ENCODE measurements at places on chromosomes 11 and 22.

DNA sequence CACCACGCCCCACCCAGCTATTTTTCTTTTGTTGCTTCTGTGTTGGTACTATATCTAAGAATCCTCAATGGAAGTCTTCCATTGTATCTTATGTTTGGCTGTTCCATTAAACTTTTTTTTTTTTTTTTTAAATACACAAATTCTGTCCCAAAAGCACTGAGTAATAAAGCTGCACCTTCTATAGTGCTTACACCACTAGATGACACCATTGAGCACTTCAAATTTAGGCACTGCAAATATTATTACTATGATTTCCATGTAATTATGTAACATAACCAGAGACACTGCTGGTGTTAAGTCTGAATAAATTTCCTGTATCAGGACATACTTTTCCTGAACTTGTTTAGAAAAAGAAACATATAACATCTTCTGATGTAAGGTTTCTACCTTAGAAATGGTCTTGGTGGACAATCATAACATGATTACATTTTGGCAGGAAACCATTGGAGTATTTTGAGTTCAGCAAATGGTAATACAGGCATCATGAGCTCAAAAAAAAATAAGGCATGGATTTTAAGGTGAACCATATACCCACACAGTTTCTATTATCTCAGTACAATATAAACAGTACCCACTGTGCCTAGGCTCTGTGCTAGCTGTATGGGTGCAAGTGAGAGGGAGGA, 110.5 kb downstream of the ATG16L2 start:
- DNase-seq: peak; percentile 22

GRCh38 chr11:31808721-31809540, 2.2 kb downstream of the PAX6 start:
- DNase-seq: no peak

DNA sequence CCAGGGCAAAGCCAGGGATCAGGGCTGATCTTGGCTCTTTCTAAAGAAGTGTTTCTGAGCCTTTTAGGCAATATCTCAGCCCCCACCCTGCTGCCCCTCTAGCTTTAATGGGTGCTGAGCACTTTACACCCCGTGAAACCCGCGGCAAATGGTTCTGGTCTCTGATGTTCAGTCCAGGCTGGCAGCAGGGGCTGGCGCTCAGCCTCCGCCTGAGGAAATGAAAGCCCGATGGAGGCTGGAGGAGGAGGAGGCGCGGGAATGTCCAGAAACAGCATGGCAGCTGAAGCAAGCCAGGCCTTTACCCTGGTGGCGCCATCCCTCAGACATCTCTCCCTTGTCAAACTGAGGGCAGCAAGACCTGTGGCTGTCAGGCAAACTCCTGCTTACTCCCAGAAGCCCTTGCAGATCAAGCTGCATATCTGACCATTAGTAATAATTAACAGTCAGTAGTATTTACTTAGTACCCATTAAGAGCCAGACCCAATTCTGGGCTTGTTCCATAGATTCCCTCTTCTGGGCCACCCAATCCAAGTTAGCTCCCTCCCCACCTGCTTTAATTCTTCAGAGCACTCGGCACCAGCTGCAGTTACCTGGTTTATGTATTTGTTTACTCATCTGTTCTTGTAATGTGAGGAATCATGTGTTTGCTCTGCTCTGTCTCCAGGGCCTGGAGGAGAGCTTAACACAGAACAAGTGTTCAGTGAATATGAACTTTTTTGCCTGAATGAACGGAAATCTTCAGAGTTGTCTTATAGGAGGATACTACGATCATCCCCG, 15.0 kb upstream of the ALX4 start:
- DNase-seq: no peak

DNA sequence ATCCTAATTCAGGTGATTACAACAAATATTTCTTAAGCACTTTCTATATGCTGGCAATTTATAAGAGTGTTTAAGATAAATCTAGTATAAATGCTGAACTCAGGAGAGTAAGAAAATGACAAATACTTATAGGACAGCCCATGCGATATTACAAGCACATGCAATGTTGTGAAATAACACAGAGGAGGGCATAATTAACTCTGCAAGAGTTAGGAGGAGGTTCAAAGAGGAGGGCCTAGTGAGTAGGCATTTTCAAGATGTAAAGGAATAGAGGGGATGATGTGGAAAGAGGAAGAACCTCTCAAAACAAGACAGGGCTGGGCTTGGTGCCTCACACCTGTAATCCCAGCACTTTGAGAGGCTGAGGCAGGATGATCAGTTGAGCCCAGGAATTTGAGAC, 37.1 kb upstream of the IL17RA start:
- no peak for DNase-seq

GRCh38 chr22:48804811-48805301, 1022.8 kb downstream of the BRD1 start:
- DNase-seq: no peak

GRCh38 chr11:84407091-84407490, 1120.9 kb upstream of the CCDC90B start:
- DNase-seq: no peak

DNA sequence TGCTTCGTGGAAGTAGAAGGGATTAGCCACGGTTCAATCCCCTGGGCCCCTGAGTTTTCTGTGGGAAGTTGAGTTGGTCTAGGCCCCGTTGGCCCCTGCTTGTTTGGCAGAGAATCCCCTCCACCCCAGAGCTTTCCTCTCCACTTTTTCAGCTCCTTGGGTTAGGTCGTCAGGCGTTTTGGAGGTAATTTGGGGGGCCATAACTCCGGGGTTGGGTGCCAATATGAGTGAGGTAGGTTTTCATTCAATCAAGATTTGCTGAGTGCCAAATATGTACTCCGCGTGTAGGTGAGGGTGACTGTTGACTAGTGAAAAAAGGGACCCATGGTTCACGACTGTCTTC, 590 bp downstream of the ATG13 start:
- DNase-seq: no peak

GRCh38 chr11:6563121-6563619, 40.2 kb downstream of the RRP8 start:
- no peak for DNase-seq

DNA sequence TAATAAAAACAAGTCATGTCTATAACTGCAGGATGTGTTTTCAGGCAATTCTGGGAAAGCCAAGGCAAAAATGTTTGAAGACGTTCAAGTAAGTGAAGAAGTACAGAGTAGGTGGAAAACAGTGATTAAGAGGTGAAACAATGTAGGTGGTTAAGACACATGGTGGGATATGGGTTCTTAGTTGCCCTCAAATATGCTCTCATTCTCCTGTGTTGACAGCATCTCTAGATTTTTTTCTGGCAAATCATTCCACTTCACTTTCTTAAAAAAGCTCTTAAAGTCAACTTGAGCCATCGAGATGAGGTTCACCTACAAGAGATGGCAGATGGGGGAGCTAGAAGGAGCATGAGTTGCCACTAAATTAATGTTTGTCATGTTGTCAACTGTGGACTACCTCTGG, 1041.0 kb upstream of the CNTN5 start:
- DNase-seq: no peak

- peak; percentile 85 for DNase-seq
Measured at GRCh38 chr11:75673977-75674582, 5.2 kb upstream of the MAP6 start.

- DNase-seq: no peak
Measured at GRCh38 chr11:5343474-5344335, at the start of gene OR51B5. OR51B5 (minus strand) TSS chr11:5343524; CDS start chr11:5343524, 0 bp downstream.

DNA sequence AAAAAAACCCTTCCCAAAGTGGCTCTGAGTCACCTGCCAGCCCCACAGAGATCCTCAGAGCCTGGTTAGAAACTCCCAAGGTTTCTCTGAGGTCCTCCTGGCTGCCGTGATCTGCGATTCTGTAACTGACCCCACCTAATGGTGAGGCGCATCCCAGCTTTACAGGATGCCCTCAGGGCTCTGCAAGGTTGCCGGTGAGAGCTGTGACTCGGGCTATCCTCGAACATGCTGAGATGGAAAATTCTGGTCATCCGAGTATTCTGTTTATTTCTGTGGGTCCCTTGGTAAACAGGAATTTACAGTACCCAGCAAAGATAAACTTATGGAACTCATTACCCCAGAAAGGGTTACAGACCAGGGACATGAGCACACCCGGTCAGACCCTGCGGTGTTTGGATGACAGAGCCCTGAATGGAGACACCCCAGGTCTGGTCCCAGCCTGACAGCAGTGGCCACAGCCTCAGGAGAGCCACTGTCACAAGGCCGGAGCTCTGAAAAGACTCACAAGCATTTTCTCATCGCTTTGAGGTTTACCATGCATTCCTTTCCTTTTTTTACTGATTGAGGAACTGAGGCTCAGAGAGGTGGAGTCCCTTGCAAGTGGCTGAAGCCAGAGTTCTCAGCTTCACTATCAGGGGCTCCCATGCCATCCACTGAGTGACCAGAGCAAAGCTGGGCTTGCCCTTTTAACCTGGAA, 22.2 kb downstream of the LIF start:
- no peak for DNase-seq

- DNase-seq: no peak
Measured at GRCh38 chr11:748007-748359, 719 bp downstream of the TALDO1 start.

DNA sequence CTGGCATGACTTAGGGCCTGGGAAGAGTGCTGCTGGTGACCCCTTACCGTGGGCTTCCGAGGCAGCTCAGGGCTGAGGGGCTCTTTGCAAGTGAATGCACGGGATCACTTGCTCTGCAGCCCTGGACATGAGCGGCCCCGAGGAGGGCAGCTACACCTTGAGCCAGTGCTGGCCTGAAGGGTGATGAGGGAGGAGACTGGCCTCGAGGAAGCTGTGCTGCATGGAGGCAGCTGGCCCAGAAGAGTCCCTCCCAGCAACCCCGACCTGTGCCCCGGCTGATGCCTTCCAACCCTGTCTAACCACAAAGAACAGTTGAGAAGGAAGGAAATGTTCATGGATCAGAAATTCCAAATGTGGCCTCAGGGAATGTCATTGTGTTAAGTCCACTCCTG, 45.2 kb downstream of the TBX1 start:
- DNase-seq: no peak

DNA sequence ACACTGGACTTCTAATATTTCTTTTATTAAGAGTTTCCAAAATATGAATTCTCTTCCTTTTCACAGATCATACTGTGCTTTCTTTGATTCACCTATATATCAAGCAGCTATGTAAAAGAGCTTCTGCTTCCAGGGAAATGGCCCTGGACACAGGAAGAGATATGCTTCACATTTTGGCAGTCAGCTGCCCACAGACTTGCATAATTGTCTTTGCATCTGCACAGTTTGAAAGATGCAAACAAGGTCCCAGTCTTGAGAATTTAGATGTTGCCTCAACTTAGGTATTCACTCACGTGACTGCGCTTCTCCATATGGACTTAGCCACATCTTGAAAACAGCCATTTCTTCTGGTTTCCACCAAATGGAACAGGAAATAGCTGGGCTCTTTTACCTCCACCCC, 92.3 kb upstream of the POU2AF2 start:
- no peak for DNase-seq

DNA sequence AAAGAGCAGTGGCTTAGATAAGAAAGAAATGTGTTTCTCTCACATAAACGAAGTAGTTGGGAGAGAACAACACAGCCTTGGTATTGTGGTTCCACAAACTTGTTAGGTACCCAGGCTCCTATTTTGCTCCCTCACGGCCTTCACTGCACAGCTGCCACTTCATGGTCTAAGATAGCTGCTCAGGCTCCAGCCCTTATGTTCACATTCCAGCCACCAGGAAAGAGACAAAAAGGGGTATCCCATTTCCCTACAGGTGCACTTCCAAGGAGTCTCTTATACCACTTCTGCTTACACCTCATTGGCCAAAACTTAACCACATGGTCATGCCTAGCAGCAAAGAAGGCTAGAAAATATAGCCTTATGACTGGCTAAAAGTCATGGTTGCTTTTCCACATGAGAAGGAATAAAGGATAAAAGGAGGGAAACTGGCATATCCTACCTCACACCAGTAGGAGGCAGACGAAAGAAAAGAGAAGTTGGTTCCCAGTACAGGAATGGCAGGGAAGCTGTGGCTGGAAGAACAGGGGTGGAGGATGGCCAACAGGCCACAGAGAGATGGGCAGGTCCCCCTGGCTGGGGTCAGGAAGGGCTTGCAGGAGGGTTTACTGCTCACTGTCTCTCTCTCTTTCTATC, 5.4 kb upstream of the HDHD5 start:
- DNase-seq: no peak

DNA sequence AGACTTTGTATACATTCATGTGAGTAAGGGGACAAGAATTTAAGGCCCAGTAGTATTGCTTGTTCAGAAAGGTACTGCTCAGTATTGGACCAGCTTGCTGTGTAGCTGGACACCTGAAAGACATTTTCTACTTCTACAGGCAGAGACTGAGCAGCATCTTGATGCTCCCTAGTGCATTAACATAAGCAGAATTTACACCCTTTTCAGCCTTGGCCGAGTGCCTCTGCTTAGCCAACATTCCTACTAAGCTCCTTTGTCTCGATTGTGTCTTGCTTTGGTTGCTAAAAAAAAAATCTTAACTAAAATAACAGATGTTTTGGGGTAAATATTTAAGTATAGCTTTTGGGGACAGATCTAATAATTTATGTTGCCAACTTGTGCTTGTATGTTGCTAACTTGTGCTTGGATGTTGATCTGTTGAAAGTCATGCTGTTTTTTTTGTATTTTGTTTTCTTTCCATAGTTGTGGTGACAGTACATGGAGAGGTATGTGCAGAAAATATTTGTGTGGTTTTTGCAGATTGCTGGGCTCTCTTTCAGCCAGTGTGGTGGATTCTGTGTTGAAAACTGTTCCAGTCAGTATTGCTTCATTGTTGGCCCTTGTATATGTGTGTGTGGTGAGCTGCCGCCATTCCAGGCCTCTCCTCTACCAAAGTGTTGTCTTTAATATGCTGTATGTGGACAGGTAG, 3.7 kb downstream of the PTS start:
- no peak for DNase-seq

- DNase-seq: no peak
Measured at GRCh38 chr11:76248210-76248609, 41.9 kb upstream of the WNT11 start.

GRCh38 chr11:73308961-73309919, 1.2 kb downstream of the ARHGEF17 start:
- DNase-seq: no peak

DNA sequence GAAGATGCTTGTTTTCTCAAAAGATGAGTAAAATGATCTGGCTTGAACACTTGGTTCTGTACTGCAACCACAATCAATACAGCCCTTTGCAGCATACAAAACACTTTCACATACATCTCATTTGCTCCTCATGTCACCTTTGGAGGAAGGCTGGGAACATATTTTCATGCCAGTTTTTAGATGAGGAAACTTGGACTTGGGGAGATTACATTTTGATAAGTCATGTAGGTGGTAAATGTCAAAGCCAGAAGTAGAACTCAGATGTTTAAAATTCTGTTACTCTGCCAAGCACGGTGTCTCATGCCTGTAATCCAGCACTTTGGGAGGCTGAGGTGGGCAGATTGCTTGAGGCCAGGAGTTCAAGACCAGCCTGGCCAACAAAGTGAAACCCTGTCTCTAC, 121.8 kb downstream of the MICAL2 start:
- DNase-seq: no peak

DNA sequence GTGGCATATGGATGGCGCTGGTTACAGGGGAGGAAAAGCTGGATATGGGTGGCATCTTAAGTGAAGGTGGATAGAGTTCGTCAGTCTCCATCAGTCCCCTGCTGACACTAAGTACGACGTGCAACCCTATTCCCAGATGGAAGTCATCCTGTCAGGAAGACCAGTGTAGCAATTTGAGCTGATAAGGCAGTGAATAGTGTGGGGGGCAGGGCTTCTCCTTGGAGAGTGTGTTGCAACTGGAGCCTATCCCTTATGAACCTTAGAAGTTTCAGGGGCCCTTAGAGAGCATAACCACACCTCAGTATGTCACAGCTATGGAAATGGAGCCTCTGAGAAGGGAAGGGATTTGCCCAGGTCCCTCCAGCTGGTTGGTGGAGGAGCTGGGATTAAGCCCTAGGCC, 36.1 kb upstream of the ANKK1 start:
- no peak for DNase-seq

Measured in activated CD4-positive, alpha-beta T cell treated with anti-CD3 and anti-CD28 coated beads, Interleukin-2, Interleukin-6, amounts not matched to agents 100 ng/mL and 50 ng/mL, durations not matched to agents 16 hours and 8 hours (primary cell).